Tracheal epithelial cell (primary cell): ENCODE measurements at places on chromosomes 13 and 19. TPM values are rescaled to one million over a fixed set of nuclear protein-coding genes. Genes with fewer than 3 reads are reported as not detected.

The SYT5 gene
- 0.72 and 1.3 TPM in 2 replicates for total RNA-seq

The SLC15A1 gene
- total RNA-seq: 0.21 and 0.72 TPM in 2 replicates

The TEX29 gene
- total RNA-seq: not detected in 2 replicates

The SMAD9 gene
- 0.24 and 0.43 TPM in 2 replicates for total RNA-seq

The ADGRE1 gene
- total RNA-seq: not detected in 2 replicates

The RHPN2 gene
- total RNA-seq: 17.7 and 25.1 TPM in 2 replicates

The CBLC gene
- total RNA-seq: 132 and 185 TPM in 2 replicates

The GJB2 gene
- 131 and 380 TPM in 2 replicates for total RNA-seq

The CLEC17A gene
- not detected in 2 replicates for total RNA-seq

The ZNF223 gene
- 2.9 and 7.9 TPM in 2 replicates for total RNA-seq

The C19orf73 gene
- total RNA-seq: 0.48 and 2.8 TPM in 2 replicates

The IGSF23 gene
- 0.48 TPM in 1 of 2 replicates, not detected in the other for total RNA-seq

The PLEKHG2 gene
- total RNA-seq: 3.6 and 8.2 TPM in 2 replicates

The ZNF577 gene
- 3.9 and 4.3 TPM in 2 replicates for total RNA-seq

The LMTK3 gene
- 1.7 and 3.1 TPM in 2 replicates for total RNA-seq
